ENCODE measurements at places on chromosomes 6 and 20. TPM values are rescaled to one million over a fixed set of nuclear protein-coding genes. Genes with fewer than 3 reads are reported as not detected.

GRCh38 chr20:35801865-35802264 lies 30.1 kb downstream of the PHF20 start:
- no peaks in the 10 kb centered on the region for H3K27me3 ChIP-seq
- DNase-seq, result no peak

Gene AKAP7
- total RNA-seq, result 18.4 TPM

GRCh38 chr6:138815797-138816528 lies 20.1 kb downstream of the ECT2L start:
- H3K27ac ChIP-seq, result no peak overlapping the region
- no peaks in the 10 kb centered on the region for H3K27me3 ChIP-seq
- H3K4me3 ChIP-seq, result no peak overlapping the region
- no peak for DNase-seq

DNA sequence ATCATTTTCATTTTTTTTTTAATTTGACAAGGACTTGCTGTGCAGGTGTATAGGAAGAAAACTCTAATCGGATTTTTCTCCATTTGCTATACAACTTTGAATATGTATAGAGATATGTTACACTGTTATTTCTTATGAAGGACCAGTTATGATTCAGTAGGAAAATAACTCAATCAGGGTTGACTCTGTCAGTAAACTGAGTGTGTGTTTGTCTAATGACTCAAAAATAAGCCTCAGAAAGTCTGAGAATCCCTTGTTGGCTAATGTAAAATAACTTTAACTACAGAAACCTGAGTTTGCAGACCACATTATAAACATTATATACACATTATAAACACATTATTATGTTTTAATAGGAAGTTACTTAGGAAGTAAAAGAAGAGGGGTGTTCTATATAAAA lies 352.6 kb downstream of the RIMS1 start:
- H3K27ac ChIP-seq, result no peak overlapping the region
- H3K4me1 ChIP-seq, result no peaks in the 10 kb centered on the region
- no peaks in the 10 kb centered on the region for H3K27me3 ChIP-seq
